HepG2 (cell line): ENCODE measurements at places on chromosomes 4 and X. TPM values are rescaled to one million over a fixed set of nuclear protein-coding genes. Genes with fewer than 3 reads are reported as not detected.

- no peaks in the 10 kb centered on the region for H3K27me3 ChIP-seq
- no peak overlapping the region for H3K27ac ChIP-seq
- H3K4me3 ChIP-seq: no peak overlapping the region
- no peaks in the 10 kb centered on the region for H3K36me3 ChIP-seq
These were observed 195.9 kb downstream of the CPEB2 start for GRCh38 chr4:15198070-15198727.

- no peak for DNase-seq
- no peak overlapping the region for H3K27ac ChIP-seq
- H3K27me3 ChIP-seq: no peaks in the 10 kb centered on the region
- no peak overlapping the region for H3K4me3 ChIP-seq
These were observed 22.9 kb upstream of the TMEM255A start for GRCh38 chrX:120334151-120334550.

- H3K27ac ChIP-seq: peak overlapping the region; percentile 72
- peak overlapping the region; percentile 96 for H3K4me3 ChIP-seq
- no peaks in the 10 kb centered on the region for H3K27me3 ChIP-seq
- H3K4me1 ChIP-seq: peaks cover 70% of the 10 kb centered on the region
- no peaks in the 10 kb centered on the region; the same call in 2 of the 3 replicates for H3K36me3 ChIP-seq
These were observed 454 bp downstream of the LETM1 start for GRCh38 chr4:1855333-1856070.

DNA sequence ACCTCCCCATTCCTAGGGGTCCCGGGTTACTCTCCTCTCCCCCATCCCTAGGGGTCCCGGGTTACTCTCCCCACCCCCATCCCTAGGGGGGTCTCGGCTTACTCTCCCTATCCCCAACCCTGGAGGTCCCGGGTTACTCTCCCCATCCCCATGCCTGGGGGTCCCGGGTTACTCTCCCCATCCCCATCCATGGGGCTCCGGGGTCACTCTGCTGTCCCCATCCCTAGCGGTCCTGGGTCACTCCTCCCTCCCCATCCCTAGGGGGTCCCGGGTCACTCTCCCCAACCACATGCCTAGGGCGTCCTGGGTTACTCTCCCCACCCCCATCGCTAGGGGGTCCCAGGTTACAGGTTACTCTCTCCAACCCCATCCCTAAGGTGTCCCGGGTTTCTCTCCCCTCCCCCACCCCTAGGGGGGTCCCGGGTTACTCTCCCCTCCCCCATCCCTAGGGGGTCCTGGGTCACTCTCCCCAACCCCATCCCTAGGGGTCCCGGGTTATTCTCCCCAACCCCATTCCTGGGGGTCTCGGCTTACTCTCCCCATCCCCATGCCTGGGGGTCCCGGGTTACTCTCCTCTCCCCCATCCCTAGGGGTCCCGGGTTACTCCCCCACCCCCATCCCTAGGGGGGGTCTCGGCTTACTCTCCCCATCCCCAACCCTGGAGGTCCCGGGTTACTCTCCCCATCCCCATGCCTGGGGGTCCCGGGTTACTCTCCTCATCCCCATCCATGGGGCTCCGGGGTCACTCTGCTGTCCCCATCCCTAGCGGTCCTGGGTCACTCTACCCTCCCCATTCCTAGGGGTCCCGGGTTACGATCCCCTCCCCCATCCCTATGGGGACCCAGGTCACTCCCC, 821 bp downstream of the ASMTL start:
- H3K27ac ChIP-seq: peak overlapping the region; percentile 71
- H3K36me3 ChIP-seq: no peaks in the 10 kb centered on the region
- peak overlapping the region; percentile 87 for H3K4me3 ChIP-seq
- peaks cover 9% of the 10 kb centered on the region; the same call in 2 of the 3 replicates for H3K27me3 ChIP-seq
- peaks cover 12% of the 10 kb centered on the region for H3K4me1 ChIP-seq
- DNase-seq: no peak

GRCh38 chr4:142850478-142850877, 4.4 kb upstream of the INPP4B start:
- H3K27ac ChIP-seq: no peak overlapping the region
- no peak overlapping the region for H3K4me3 ChIP-seq
- peaks cover 13% of the 10 kb centered on the region; the same call in 2 of the 3 replicates for H3K27me3 ChIP-seq
- DNase-seq: no peak
- no peaks in the 10 kb centered on the region for H3K4me1 ChIP-seq

- no peaks in the 10 kb centered on the region for H3K27me3 ChIP-seq
- peaks cover 4% of the 10 kb centered on the region; the same call in 1 of the 3 replicates for H3K36me3 ChIP-seq
- DNase-seq: no peak
- H3K4me1 ChIP-seq: peaks cover 41% of the 10 kb centered on the region
These were observed 640 bp downstream of the PHF8 start for GRCh38 chrX:54043541-54044125.

GRCh38 chrX:14915596-14915995, 42.4 kb downstream of the MOSPD2 start:
- H3K27ac ChIP-seq: no peak overlapping the region
- no peaks in the 10 kb centered on the region for H3K4me1 ChIP-seq
- peaks cover 2% of the 10 kb centered on the region for H3K36me3 ChIP-seq

GRCh38 chr4:108018040-108018883, 28.6 kb downstream of the HADH start:
- no peak overlapping the region for H3K27ac ChIP-seq
- no peaks in the 10 kb centered on the region for H3K4me1 ChIP-seq
- H3K27me3 ChIP-seq: no peaks in the 10 kb centered on the region; the same call in 1 of the 2 replicates
- H3K36me3 ChIP-seq: peaks cover 58% of the 10 kb centered on the region
- H3K4me3 ChIP-seq: no peak overlapping the region

DNA sequence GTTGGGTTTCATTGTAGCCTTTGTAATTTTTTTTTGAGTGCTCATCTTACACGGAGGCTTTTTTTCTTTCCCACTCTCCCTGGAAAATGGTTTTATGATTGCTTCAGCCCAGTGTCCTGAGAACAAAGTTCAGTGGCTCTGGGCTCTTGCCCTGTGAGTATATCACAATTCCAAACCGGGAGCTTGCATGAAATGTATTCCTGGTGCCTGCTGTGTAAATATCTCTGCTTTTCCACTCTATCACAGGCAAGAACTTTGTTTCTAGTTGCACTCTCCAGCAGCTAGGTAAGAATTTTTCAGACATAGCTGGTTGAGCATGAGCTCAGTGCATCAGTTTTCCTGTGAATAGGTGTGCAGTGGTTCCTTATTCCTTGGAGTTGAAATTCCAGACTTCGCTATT, 60.8 kb downstream of the SUPT20HL2 start:
- no peak overlapping the region for H3K4me3 ChIP-seq
- peaks cover 20% of the 10 kb centered on the region for H3K4me1 ChIP-seq
- DNase-seq: peak; percentile 72
- no peaks in the 10 kb centered on the region for H3K36me3 ChIP-seq
- H3K27me3 ChIP-seq: no peaks in the 10 kb centered on the region
- peak overlapping the region; percentile 56 for H3K27ac ChIP-seq

DNA sequence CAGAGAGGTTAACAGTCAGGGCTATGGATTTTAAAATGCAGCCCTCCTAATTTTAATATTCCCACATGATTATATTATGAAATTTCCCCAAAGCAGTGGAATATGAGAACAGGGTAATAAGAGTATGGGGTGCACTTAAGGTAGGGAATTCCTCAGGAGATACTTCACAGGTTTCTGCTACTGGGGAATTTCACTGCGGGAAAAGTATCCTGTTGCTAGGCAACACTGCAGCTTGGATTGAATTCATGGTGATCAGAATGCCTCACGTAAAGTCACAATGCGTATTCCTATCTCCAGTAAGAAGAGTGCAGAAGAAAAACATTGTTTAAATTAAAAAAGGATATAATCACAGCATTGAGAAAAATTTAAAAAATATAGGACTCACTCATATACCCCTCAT, 398.1 kb upstream of the RPS6KA3 start:
- no peak overlapping the region for H3K27ac ChIP-seq
- no peaks in the 10 kb centered on the region for H3K27me3 ChIP-seq
- H3K36me3 ChIP-seq: no peaks in the 10 kb centered on the region
- no peak overlapping the region for H3K4me3 ChIP-seq
- no peaks in the 10 kb centered on the region for H3K4me1 ChIP-seq

DNA sequence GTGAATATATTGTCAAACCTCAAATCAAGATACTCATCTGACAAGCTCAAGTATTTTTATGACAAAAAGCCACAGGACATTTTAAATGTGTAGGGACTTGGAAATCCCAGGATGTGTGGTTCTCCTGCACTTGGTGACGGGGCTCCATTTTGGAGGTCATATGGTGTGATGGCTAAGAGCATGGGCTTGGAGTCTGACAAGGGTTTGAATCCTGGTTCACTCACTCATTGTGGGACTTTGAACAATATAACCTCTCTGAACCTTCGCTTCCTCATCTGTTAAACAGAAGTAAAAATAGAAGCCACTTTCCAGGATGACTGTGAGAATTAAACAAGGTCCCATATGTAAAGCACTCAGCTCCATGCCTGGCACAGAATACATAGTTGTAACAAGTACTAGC, 99.6 kb downstream of the SMIM20 start:
- peaks cover 8% of the 10 kb centered on the region for H3K4me1 ChIP-seq
- no peak for DNase-seq
- no peak overlapping the region for H3K4me3 ChIP-seq
- no peaks in the 10 kb centered on the region for H3K27me3 ChIP-seq
- H3K27ac ChIP-seq: no peak overlapping the region
- no peaks in the 10 kb centered on the region for H3K36me3 ChIP-seq

DNA sequence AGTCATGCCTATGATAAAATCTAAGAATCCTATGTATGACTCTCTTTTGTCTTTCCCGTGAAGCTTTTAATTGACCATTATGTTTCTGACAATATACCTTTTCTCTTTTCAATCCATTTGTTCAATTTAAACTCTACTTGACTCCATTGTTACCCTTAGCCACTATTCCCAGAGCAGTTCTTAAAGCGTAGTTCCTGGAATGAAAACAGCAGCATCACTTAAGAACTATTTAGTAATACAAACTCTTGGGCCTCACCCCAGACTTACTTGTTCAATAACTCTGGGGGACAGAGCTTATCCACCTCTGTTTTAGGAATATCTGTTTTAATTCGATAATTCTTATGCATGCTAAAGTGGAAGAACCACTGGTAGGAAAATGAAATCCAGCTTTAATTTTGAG, 358.4 kb downstream of the PRR32 start:
- no peaks in the 10 kb centered on the region for H3K27me3 ChIP-seq
- H3K36me3 ChIP-seq: no peaks in the 10 kb centered on the region
- no peak for DNase-seq
- H3K4me3 ChIP-seq: no peak overlapping the region
- H3K4me1 ChIP-seq: no peaks in the 10 kb centered on the region

- DNase-seq: no peak
- no peaks in the 10 kb centered on the region for H3K27me3 ChIP-seq
- H3K4me1 ChIP-seq: no peaks in the 10 kb centered on the region
- no peak overlapping the region for H3K4me3 ChIP-seq
- H3K36me3 ChIP-seq: no peaks in the 10 kb centered on the region
These were observed 409.8 kb downstream of the AR start for GRCh38 chrX:67953658-67954057.

GRCh38 chr4:793941-794621, 31.8 kb downstream of the CPLX1 start:
- H3K27me3 ChIP-seq: peaks cover 20% of the 10 kb centered on the region
- no peak overlapping the region for H3K27ac ChIP-seq
- no peak for DNase-seq
- no peak overlapping the region for H3K4me3 ChIP-seq
- H3K36me3 ChIP-seq: no peaks in the 10 kb centered on the region

DNA sequence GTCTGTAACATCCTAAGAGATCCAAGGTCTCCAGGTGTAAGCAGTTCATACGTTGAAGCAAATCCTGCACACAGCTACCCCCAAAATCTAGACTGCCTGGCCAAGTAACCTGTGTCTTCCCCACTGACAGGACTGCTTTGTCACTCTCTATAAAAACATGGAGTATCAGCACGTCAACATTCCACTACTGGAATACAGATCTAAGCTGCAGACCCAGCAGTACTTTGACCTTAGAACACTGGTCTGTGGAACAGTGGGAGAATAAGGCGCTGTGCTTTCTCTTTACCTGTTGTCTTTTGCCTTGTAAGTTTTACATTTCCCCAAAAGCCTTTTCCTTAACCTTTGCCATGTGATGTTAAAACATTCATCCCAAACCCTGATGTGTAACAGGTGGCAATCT, 137.4 kb downstream of the JADE1 start:
- H3K4me1 ChIP-seq: peaks cover 8% of the 10 kb centered on the region; the same call in 1 of the 2 replicates
- H3K27ac ChIP-seq: peak overlapping the region; percentile 34
- no peak overlapping the region for H3K4me3 ChIP-seq
- peak; percentile 3 for DNase-seq
- H3K36me3 ChIP-seq: no peaks in the 10 kb centered on the region

DNA sequence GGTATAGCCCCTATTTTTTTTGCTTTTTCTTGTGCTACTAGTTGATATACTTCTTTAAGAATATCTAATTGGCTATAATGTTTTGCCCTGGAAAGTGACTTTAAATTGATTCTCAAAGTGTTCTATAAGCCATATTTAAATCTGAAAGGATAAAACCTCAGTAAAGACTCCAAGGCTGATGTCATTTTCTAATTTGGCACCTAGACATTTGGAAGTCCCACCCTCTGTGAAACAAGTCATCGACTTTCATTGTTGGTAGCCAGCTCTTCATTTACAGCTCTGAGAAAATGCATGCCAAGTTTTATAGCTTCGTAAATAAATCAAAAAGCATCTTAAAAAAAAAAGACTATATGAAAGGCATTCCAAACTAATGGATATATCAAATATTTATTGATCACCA, 18.0 kb upstream of the STAG2 start:
- H3K27ac ChIP-seq: no peak overlapping the region
- no peaks in the 10 kb centered on the region for H3K36me3 ChIP-seq
- H3K4me1 ChIP-seq: peaks cover 6% of the 10 kb centered on the region; the same call in 1 of the 2 replicates
- no peak overlapping the region for H3K4me3 ChIP-seq

The VGLL1 gene
- total RNA-seq: not detected in 2 replicates

The SLIT2 gene
- total RNA-seq: 0.03 TPM in 1 of 2 replicates, not detected in the other

The SSX1 gene
- total RNA-seq: not detected in 2 replicates

The PARM1 gene
- not detected in 2 replicates for total RNA-seq

The SH2D1A gene
- not detected in 2 replicates for total RNA-seq
